ENCODE measurements at places on chromosomes 3 and 15. TPM values are rescaled to one million over a fixed set of nuclear protein-coding genes. Genes with fewer than 3 reads are reported as not detected.
A peak's percentile ranks its signal among the peaks of the same experiment; 100 is the strongest.

Gene MYZAP
- polyA plus RNA-seq = 14.2 TPM

Gene SLC22A14
- 0.07 TPM for polyA plus RNA-seq

Gene ERC2
- 0.20 TPM for polyA plus RNA-seq

Gene C3orf85
- not detected for polyA plus RNA-seq

Gene CCDC12
- 75.2 TPM for polyA plus RNA-seq

GRCh38 chr3:11549580-11550140, 94.1 kb downstream of the VGLL4 start:
- no peak for DNase-seq

DNA sequence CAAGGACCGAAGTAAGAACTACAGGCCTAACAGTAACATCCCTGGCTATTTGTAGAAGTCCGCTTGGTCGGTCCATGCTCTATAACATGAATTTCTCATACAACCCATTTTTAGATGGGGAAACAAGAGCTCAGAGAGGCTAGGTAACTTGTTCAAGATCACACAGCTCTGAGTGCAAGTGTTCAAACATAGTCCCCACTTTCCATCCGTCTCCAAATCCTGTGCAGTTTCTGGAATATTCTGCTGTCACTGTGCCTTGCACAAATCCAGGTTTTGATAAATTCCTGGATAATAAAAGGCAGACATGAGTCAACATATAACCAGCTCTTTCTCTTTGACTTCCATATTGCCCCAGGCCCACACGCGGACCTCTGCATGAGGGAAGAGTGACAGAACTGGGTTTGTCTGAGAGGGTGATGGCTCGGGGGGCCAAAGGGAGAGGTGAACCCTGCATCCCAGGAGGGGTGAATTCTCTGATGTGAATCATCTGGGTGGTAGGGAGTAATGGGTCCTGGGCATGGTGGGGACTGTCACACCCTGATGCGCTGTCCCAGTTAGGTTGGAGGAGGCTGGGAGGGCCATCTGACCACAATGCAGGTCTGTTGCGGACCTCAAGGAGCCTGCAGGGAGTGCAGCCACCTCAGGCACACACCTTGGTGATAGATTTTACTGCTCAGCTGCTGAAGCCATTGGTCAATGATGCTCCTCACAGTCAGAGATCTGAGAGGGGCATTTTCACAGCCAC, 162.2 kb downstream of the SMAD6 start:
- no peak for DNase-seq

DNA sequence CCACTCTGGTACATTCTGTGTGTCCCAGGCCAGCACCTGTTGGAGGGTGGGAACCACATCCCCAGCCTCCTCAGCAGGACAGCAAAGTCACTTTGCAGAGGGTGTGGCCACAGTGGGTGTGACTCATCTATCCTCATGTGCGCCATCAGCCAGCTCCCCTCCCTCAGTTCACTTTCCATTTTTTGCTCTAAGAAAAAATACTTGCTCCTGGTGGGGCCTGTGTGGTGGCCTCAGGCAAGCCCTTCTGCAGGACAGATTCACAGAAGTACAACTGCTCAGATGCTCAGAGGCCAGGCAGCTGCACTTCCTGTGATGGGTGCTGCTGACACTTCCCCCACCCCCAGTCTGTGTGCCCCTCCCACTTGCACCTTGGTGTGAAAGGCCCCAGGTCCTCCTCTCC, 78.3 kb upstream of the ALDH1L1 start:
- no peak for DNase-seq

GRCh38 chr3:194446754-194447153, 40.0 kb downstream of the ATP13A3 start:
- no peak for DNase-seq

DNA sequence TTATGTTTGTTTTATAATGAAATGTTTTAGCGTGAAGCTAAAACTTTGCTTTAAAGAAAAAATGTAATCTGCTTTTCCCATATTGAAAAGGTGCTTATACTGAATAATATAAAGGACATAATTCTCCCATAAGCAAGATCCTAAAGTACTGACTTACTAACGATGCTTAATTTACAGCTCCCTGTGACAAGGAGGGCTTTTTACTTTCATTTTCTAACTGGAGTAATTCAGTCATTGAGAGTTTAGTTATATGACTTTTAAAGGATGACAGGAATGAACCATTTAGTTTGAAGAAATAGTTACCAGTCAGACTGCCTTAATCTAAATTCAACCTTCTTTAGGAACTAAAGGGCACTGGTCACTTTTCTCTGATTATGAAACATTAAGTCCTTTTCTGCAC, 19.3 kb upstream of the ZPLD1 start:
- no peak for DNase-seq

DNA sequence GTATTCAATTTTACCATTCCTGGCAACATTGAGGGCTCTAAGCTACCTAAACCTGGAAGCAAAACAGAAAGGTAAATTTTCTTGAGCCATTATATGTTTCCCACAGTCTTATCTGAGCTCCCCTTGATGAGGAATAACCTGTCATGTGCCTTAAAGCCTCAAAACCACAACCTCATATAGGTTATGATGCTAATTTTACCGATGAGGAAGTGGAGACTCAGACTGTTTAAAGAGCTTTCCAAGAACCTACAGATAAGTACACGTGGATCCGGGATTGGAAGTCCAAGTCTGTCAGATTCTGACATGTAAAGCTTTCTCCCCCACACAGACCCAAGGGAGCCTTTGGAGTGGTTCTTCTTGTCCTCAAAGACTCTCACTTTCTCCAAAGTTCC, 140.5 kb downstream of the SEMA6D start:
- no peak for DNase-seq

- no peak for DNase-seq
Measured at GRCh38 chr3:194130188-194130587, 5.8 kb upstream of the HES1 start.

DNA sequence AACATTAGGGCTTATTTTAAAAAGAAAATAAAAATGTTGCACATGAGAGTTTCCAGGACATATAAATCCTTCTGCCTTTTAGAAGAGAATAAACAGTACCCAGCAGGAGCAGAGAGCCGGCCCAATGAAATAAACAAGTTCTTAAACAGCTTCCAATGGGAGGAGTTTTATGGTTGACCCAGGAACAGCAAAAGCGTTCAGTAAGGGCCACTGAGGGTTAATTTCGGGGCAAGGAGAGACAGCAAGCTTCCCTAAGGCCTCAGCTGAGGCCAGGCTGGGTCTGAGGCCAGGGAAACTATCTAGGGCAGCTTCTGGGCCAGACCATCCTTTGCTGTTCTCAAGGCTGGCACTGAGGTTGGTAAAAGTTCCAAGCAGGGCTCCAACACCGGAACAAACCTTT, 3.4 kb downstream of the PDZRN3 start:
- DNase-seq = no peak

GRCh38 chr3:152719264-152719663, 115.7 kb upstream of the P2RY1 start:
- DNase-seq = no peak

GRCh38 chr3:38582316-38582715, 67.2 kb downstream of the SCN5A start:
- peak; percentile 32 for DNase-seq

GRCh38 chr15:78625606-78626280, 4.9 kb upstream of the CHRNA3 start:
- no peak for DNase-seq

GRCh38 chr3:146948186-146948585, 343.0 kb upstream of the PLSCR5 start:
- no peak for DNase-seq

DNA sequence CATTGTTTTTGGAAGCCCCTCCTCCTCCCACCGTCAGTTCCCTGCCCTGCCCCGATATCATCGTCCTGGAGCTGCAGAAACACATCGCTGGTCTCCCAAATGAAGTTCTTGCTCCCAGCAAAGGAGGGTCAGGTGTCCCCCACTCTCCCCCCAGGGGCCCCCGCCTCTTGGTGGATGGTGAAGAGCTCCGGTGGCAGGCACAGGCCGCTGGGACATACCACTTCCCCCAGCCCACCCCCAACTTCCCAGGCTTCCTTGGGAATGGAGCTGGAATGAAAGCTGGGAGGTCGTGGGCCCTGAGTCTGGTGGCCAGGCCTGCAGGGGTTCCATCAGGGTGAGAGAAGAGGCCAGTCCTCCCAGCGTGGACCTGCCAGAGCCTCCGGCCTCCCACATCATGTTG, 137.7 kb downstream of the CHSY1 start:
- no peak for DNase-seq

- no peak for DNase-seq
Measured at GRCh38 chr15:92460023-92460422, 66.3 kb downstream of the ST8SIA2 start.

GRCh38 chr3:100957261-100957986, 35.8 kb downstream of the ABI3BP start:
- no peak for DNase-seq

DNA sequence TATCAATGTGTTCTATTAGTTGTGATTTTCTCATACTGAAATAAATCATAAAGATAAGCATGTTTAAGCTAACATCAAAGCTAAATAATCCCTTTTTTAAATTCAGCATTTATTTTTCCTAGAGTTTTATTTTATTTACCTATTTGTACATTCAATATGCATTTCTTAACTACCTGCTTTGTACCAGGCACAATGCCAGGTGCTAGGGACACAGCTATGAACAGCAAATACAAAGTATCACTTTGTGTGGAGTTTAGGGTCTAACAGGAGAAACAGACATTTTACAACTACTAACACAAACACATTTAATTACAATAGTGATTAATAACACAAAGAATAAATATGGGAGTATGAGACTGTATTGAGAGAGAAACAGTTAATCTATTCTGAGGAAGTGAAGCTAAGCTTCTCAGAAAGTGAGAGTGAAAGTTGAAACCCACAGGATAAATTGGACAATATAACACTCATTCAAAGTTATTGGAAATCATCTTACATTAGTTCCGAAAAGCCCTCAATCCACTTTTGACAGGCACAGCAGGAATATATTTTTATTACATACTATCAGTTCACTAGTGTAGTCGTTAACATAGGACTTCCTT, 159.6 kb downstream of the GBE1 start:
- DNase-seq = no peak

- DNase-seq = peak; percentile 42
Measured at GRCh38 chr3:177263615-177264368, 66.5 kb upstream of the TBL1XR1 start.

Measured in lung (tissue), 17 donors.